ENCODE measurements at places on chromosomes 5 and 9.

- DNase-seq = no peak
These were observed 1108.3 kb upstream of the DMAC1 start for GRCh38 chr9:8907868-8908267.

DNA sequence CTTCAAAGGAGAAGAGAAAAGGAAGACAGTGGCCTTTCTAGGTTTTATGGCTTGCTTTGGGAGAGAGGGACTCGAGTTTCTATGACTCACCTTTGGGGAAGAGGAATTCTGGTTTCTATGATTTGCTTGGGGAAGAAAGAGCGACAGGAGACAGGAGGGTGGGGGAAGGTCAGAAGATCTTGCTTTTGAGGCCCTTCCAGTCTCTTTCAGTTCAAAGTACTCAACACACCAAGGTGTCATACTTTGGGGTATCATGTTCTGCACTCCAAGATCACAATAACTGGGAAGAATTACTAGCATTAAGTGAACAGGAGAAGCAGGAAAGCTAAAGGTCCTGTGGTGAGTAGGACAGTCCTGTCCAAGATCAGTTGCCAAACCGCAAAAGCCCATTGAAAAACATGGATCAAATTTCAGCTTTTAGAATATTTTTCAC, 324.5 kb downstream of the ARHGEF28 start:
- no peak for DNase-seq

- DNase-seq = no peak
These were observed 84.2 kb downstream of the ZNF608 start for GRCh38 chr5:124662181-124662781.

GRCh38 chr5:149224282-149224681, 47.4 kb upstream of the AFAP1L1 start:
- no peak for DNase-seq

GRCh38 chr9:69376651-69377050, 51.6 kb downstream of the ENTREP1 start:
- peak; percentile 62 for DNase-seq

DNA sequence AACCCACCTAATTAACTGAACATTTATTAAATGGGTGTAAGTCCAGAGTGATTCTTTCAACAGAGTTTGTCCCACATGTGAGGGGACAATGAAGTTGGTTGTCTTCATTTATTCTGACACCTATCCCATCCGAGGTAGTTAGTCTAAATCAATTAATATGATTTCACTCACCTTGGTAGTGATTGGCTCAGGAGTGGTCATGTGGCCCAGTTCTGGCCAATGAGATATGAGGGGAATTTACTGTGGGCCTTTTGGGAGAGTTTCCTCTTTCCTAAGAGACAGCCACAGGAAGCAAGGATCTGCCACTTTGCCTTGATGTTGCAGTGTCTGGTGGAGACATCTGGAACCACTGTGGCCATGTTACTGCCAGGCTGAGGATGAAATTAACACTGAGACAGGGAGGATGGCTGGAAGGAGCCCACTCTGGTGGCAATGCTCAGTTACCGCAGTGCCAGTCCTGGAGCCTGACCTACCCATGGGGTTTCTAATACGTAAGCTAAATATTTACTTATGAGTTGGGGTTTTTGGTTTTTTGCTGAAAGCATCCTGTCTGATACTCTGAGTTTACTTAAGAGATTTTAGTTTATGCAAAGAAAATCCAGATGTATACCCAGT, 118.6 kb downstream of the FGF18 start:
- DNase-seq = no peak

DNA sequence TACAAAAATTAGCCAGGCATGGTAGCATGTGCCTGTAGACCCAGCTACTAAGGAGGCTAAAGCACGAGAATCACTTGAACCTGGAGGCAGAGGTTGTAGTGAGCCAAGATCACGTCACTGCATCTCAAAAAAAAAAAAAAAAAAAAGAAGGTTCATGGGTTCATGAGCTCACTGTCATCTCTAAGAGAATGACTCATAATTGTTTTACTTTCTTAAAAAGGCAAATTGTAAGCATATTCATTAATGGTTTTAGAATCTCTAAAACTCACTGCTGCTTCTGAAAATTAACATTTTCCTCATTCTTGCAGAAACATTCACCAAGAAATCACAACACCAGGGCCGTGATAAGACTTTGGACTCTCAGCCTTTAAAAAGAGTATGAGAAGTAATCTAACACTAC, 103.6 kb downstream of the GNA14 start:
- DNase-seq = no peak

GRCh38 chr5:65065001-65065511, 296.3 kb downstream of the CWC27 start:
- DNase-seq = no peak

DNA sequence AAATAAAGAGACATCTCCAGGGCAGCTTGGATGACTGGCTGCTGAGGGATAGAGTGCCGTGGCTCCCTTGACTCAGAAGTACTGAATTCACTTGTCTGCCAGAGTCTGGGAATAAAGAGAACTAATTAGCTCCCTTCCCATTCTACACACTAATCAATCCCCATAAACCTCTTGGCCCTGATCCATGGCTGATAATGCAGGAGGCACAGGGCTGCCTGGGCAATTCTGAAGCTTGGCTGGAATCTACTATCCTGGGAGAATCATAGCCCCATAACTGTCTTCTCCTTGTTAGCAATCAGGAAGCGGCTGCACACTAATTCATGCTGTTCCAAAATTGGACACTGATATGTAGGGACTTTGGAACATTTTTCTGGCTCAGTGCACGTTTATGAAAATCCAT, 197.7 kb downstream of the PTTG1 start:
- no peak for DNase-seq

DNA sequence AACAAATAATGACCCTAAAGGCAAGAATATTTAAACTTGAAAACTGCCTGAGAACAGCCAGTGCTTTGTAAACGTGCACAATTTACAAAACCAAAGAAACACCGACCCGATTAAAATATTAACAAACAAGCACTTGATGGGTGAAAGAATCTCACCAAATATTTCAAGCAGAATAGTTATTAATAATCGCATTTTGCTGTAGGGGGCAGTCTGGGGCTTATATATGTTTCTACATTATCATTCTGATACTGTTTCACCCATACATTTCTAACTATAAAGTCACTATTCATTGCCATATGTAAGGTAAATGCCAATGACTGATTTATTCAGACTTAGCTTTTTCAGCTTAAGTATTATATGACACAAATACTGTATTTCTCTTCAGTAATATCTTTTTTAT, 37.7 kb downstream of the UBAP2 start:
- DNase-seq = no peak

DNA sequence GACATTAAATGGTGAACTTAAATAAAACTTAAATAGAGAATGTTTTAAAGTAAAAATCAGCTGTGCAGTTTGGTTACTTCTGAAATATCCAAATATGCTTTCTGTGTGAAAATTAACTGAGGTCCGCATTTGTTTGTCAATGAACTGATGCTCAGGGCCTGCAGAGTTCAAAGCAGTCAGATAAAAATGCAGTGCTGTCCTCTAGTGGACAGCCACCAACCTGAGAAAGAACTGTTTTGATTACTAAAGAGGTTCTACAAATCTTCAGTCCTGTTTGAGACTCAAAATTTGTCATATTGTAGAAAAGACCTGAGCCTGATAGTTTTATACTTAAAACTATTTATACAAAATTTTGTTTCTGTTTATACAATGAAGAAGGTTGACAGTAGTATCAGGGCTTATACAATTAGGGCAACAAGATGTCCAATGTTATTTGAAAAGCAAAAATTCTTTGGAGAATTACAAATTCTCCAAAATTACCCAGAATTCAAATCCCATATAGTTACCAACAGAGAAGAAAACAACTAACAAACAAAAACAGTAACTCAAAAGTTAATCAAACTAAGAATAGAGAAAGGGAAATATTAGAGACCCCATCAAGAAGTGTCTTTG, 232.3 kb upstream of the TBCA start:
- no peak for DNase-seq

GRCh38 chr5:169580964-169581363, 2.6 kb upstream of the SPDL1 start:
- DNase-seq = no peak

GRCh38 chr9:125524583-125525355, 182.2 kb downstream of the MAPKAP1 start:
- DNase-seq = peak; percentile 53

GRCh38 chr9:77707383-77708063, 59.4 kb upstream of the GNA14 start:
- no peak for DNase-seq

GRCh38 chr9:118336943-118337330, 632.7 kb downstream of the TLR4 start:
- no peak for DNase-seq

DNA sequence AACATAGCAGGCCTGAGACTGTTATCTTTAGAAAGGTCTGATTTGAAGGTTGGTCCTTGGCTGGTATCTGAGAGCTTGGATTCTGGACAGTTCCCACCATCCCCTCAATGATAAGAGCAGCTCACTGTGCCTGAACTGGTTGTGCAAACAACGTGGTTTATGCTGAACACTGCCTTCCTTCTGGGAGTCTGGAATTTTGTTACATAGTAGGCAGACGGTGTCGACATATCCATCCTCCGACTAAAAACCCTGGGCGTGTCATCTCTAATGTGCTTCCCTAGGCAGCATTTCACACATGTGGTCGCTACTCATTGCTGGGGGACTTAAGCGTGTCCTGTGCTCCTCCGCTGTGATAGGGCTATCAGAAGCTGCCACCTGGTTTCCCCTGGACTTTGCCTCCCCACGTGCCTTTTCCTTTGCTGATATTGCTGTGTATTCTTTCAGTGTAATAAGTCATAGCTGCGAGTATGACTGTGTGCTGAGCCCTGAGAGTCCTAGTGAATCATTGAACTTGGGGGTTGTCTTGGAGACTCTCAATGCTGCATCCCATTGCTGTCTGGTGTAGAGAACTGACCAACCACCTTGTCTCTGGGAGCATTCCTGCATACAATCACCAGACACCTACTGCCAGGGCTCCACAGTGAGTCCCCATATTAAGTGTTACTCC, 119.1 kb upstream of the TBC1D2 start:
- no peak for DNase-seq

- no peak for DNase-seq
These were observed 1.2 kb upstream of the CCDC69 start for GRCh38 chr5:151225071-151225470.

DNA sequence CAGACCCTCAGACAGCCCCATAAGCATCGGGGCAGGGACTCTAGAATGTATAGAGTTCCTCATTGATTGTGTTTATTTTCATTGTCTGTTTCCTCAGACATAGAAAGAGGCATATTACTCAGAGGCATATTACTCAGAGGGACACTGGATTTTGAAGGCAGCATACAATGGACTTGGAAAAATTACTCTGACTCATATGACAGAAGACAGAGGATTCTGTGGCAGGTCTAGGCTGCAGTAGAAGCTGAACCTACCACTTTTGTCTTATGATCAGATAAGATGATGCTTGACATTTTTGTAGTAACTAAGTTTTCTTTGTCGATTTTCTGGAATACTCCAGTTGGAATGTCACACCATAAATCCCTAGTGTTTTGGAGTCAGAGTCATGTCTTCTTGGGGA, 105.2 kb downstream of the ST8SIA4 start:
- no peak for DNase-seq

GRCh38 chr5:41270423-41271251, 57.3 kb upstream of the C6 start:
- no peak for DNase-seq

- no peak for DNase-seq
These were observed 23.3 kb downstream of the DCANP1 start for GRCh38 chr5:135423846-135424168.

DNA sequence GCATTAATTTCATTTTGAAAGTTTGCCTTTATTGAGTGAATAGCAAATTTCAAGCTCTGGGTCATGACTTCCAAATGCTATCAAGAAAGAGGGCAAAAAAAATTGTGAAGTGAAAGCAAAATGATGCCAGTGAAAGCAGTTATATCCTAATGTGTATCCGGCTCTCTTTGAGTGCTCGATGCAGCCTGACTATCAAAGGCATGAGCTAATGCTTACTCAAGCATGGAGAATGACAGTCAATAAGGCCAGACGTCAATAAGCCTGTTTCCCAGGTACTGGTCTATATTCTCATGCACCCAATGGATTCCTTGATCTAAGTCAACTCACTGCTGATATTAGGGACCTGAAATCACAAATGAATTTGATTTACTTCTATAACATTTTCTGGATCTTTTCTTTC, 435.5 kb downstream of the CAAP1 start:
- DNase-seq = no peak

DNA sequence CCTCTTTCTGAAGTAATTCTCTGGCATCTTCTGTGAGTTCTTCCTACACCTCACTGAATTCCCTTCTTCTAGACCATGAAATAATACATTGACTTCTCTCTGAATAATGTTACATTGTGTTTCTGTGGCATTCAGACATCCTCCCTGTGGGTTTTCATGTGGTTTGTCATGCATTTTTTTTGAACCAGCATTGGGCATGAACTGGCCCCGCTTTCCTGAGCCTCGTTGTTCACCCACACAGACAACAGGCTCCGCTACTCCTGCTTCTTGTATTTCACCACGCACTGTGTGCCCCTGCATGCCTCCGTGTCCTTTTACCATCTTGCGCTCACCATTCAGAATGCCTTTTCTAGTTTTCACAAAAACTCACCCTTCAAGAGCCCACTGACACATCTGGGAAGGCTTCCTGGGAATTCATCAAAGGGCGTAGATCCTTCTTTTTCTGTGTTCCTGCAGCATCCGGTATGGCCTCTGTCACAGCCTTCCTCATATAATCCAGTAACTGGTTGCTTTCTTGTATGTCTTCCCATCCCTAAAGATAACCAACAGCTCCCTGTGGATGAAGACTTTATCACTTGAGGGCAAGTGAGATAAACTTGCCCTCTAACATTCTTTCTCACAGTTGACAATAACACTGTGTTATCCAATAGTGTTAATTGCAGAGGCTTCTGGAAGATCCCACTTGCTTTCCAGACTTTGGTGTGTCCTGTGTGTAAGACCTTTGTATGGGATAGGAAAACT, 51.5 kb upstream of the ADAMTSL1 start:
- no peak for DNase-seq

GRCh38 chr5:177500685-177501522, 3.5 kb upstream of the PDLIM7 start:
- DNase-seq = peak; percentile 87

GRCh38 chr9:109923471-109923760, 143.4 kb downstream of the PALM2AKAP2 start:
- peak; percentile 65 for DNase-seq

GRCh38 chr9:93308676-93309075, 124.7 kb downstream of the WNK2 start:
- no peak for DNase-seq

DNA sequence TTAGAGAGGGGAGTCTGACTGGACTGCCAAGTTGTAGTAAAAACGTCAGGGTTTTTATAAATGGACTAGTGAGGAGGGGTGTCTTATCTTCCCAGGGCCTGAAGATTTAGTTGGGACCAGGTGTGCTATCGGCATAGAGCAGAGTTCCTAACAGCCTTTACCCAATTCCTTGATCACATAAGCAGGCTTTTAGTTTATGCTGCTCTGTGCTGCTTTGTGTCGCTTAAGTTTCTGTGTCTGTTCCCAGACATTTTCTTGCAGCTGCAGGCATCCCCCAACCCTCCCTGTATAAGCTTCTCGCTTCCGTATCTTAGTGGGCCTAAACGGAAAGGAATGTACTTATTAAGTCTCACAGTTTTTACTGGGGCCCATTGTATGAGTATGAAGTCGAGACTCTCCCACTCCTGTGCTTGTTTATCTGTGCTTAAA, 2.6 kb upstream of the SMC5 start:
- peak; percentile 61 for DNase-seq

Measured in left hindlimb (tissue), 1 donor.